ENCODE measurements at places on chromosomes 3 and 15.

- DNase-seq: no peak
Observed at GRCh38 chr15:74319596-74320351, 47.7 kb downstream of the CYP11A1 start.

DNA sequence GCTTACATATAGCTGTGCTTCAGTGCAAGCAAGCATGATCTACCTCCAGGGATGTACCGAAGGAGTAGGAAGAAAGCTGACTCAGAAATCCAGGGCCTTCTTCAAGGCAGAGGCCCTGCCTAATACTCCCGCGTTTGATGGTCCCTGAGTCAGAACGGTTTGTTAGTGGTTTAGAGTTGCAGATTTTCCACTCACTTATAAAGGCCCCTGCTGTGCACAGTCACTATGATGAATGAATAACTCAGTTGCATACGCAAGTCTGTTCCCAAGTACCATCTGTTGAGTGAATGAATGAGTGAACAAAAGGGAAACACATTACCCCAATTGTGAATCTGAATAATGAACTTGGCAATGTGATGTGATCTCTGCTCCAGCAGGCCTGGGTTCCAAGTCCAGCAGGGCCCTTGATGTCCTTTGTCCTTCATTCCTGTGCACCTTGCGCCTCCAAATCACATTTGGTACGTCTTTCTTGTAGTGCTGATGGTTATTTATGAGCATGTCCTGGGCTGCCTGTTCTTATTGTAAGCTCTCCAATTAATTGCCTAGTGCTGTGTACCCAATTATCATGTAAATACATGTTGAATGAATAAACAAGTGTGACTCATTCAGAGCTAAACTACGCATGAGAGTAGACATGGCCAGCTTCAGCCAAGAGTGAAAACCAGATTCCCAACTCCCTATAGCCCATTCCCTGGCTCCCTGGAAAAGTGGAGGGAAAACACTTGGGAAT, 85.3 kb upstream of the LIMD1 start:
- DNase-seq: peak; percentile 76

DNA sequence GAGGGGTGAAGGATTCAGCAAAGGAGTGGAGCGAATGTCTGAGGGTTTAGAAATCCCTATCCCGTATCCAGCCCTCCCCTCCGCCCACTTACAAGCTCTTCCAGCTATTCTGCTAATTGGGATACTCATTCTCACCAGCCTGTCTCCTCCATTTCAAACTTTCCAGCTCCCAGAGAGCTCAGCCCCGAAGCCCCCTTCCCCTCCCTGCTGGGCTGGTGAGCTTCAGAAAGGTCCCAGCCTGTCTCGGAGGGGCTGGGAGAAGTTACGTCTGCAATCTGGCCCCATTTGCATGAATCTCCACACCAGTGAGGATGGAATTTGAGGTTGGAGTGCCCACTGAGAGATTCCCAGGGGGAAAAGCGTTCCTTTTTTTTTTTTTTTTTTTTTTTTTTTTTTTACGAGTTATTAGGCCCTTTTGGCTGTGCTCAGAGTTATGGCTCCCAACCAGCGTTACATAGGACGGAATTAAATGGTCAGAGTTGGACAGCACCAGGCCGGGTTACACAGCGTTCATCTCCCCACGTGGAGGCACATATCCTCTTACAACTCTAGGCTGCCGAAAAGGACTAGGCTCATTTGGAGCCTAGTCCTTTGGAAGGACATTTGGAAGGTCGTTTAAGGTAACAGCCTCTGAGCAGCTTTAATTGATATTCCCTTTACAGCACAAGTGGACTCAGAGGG, 34.6 kb downstream of the FGD5 start:
- DNase-seq: no peak

GRCh38 chr3:178989821-178990220, 81.8 kb downstream of the ZMAT3 start:
- DNase-seq: no peak

DNA sequence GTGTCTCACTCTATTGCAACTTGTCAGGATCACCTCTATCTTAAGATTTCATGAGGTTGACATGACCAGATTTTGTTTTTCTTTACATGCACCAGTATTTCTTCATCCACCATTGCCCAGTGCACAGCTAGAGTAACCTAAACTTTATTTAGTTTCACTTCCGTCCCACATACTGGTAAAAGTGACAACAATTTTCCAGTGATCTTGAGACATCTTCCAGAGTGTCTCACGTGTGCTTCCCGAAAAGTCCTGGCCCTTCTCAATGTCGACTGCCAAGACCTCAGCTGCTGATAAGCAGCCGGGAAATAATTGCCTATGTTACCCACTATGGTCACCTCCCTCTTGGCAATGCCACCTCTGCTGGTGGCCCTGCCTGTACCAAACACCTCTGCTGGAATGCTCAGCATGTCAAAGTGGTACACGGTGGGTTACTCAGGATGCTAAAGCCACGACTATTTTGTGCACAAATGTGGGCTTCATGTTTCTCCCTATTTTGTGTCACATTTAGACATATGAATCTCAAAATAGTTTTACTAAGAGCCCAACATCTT, 379.7 kb upstream of the TGFBR2 start:
- DNase-seq: no peak

- DNase-seq: no peak
Observed at GRCh38 chr15:61309031-61309511, 80.0 kb upstream of the RORA start.

DNA sequence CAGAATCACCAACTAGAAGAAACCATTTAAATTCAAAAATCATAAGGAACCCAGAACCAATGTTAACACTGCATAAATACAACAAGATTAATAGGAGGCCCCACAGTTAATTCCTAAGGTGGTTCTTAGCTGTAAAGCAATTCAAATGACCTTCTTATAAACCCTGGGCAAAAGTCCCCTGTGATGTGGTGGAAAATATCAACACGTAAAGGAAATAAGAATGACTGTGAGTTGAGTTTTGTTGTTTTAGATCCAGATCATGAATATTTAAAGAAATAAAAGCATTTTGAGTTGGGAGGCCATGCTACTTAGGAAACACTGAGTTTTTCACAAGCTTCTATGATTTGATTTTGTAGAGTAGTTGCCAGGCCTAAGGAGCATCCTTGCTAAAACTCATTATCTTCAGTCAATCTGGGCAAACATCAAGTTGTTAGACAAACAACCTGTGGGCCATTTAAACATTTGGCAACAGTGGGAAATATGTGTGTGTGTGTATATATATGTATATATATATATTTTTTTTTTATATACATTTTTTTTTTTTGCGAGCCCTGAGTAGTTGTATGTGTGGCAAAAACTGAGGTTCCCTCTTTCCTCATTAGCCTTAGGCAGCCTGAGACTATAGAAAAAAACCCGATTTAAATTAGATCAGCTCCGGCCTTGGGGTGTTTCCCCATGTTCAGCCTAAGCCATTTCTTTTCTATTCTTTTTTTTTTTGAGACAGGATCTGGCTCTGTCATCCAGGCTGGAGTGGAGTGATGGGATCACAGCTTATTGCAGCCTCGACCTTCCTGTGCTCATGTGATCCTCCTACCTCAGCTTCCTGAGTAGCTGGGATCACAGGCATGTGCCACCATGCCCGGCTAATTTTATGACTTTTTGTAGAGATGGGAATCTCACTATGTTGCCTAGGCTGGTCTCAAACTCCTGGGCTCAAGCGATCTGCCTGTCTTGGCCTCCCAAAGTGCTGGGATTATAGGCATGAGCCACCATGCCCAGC, 8.0 kb upstream of the PXK start:
- no peak for DNase-seq

- DNase-seq: no peak
Observed at GRCh38 chr15:63037976-63038720, 4.4 kb upstream of the TPM1 start.

DNA sequence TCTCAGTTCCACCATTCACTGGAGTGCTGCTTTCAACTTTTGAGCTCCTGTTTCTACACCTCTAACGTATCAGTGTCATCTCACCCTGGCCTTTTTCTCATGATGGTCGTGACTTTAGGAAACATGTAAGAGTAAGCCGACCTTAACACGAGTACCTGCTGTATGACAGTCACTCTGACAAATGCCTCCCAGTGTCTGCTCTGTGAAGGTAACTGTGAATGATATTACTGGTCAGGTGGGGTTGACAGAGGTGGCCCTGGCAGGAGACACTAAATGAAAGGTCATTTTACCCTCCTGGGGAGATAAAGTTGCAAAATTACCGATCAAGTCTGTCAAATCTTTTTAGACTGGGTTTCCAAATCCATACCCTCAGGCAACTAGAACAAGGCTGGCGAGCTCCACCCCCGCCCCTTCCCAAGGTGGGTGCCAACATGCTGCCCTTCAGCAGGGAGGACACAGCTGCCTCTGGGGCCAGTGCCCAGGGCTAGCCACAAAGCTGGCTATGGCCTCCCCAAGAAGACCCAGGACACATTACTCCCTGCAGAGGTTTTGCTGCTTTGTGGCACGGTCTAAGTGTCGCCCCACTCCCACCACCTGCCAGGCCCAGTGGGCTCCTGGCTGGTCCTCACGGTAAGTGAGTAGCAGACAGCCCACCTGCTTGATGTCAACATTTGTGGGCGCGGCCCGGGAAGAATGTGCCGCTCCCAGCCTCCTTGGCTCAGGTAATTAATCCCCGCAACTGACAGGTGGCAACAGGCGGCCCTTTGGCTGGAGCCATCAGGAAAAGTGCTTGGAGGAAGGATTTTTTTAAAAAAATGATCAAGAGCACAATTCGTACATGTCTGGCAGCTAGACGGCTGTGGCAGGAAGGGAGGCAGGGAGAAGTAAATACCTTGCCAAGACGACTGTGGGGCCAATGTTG, 211.8 kb downstream of the TP63 start:
- no peak for DNase-seq

GRCh38 chr3:147458995-147459704, 50.0 kb downstream of the ZIC1 start:
- no peak for DNase-seq

DNA sequence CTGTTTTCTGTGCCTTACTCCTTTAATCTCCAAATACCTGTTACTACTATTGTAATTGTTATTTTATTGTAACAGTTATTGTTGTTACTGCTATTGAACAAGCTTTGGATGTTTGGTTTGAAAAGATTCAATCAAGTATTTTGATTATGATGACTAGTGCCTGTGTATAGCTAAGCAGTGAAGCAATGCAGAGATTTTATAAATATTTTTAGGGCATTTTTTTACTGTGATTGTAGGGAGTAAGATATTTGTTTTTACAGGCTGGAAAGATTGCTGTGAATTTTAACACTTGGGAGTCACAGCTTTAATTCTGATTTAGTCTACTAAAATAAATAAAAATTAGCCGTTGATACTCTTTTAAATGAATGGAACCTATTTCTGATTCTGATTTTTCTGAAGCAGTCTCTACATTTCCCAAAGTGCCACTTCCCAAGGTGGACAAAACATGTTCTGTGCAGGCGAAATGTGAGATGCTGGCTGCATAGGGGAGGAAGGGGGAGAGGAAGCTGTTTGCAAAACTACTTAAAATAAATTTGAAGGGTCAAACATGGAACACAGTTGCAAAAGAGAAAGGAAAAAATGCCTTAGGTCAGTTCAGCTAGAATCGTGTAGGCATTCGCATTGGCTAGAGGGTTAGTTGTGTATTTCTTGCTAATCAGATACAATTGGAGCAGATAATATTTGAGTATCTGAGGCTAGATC, 25.7 kb downstream of the EEFSEC start:
- no peak for DNase-seq

- peak; percentile 68 for DNase-seq
Observed at GRCh38 chr3:184448321-184449160, 68.7 kb downstream of the CHRD start.

DNA sequence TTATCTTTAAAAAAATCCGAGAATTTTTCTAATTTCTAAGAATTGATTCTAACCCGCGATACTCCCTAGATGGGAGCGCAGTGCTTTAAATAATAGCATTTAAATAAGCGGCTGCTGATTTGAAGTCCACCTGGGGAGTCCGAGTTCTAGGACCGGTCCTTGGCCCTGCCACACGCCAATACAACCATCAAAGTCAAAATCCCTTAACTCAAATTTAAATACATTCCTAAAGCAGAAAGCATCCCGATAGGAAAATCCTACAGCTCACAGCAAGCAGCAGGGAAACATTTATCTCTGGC, 508 bp upstream of the ECT2 start:
- no peak for DNase-seq

- DNase-seq: no peak
Observed at GRCh38 chr3:59885899-59886400, 836.1 kb upstream of the CFAP20DC start.

GRCh38 chr3:126911162-126912026, 71.5 kb upstream of the PLXNA1 start:
- peak; percentile 91 for DNase-seq

GRCh38 chr3:26997226-26997625, 372.0 kb downstream of the NEK10 start:
- DNase-seq: no peak

DNA sequence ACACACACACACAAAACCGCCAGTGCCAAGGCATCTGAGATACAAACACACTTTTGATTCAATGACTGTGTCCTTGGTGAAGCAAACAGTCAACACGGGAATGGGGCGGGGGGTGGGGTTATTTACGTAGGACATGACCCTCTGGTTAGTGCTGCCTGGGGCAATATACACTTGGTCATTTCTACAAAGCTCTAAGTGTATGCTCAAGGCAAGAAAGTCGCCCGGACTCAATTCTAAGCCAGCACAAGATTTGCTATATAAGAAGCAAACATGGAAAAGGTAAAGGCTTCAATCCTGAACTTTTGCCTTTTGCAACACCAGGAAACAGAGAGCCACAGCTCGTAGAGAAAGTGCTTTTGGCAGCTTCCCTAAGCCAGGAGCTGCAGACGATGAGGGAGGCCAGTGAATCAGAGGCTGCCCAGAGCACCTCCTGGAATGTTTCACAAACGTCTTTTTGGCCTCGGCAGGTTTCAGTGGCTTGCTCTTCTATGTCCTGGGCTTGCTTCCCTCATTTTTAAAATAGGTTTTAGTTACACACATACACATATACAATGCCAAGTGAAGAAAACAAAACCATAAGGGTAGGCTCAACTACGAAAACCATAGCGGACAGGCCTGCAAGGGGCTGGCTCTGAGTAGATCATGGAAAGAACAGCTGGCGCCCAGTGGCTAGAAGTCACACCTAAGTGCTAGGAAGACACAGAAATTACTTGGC, 73.6 kb downstream of the TM4SF4 start:
- DNase-seq: peak; percentile 47

- DNase-seq: no peak
Observed at GRCh38 chr3:30492322-30493192, 113.8 kb upstream of the TGFBR2 start.

GRCh38 chr3:136893848-136894443, 31.9 kb downstream of the NCK1 start:
- no peak for DNase-seq

- DNase-seq: no peak
Observed at GRCh38 chr15:99580076-99580475, 14.3 kb downstream of the MEF2A start.

- no peak for DNase-seq
Observed at GRCh38 chr3:139355891-139356290, 12.1 kb downstream of the MRPS22 start.

- DNase-seq: no peak
Observed at GRCh38 chr3:66809595-66809958, 188.5 kb upstream of the KBTBD8 start.

- no peak for DNase-seq
Observed at GRCh38 chr15:73196113-73196512, 143.8 kb downstream of the NEO1 start.

GRCh38 chr3:157290766-157291165, 130.8 kb upstream of the CCNL1 start:
- peak; percentile 9 for DNase-seq
